ENCODE measurements at places on chromosomes 3 and 15. TPM values are rescaled to one million over a fixed set of nuclear protein-coding genes. Genes with fewer than 3 reads are reported as not detected.

DNA sequence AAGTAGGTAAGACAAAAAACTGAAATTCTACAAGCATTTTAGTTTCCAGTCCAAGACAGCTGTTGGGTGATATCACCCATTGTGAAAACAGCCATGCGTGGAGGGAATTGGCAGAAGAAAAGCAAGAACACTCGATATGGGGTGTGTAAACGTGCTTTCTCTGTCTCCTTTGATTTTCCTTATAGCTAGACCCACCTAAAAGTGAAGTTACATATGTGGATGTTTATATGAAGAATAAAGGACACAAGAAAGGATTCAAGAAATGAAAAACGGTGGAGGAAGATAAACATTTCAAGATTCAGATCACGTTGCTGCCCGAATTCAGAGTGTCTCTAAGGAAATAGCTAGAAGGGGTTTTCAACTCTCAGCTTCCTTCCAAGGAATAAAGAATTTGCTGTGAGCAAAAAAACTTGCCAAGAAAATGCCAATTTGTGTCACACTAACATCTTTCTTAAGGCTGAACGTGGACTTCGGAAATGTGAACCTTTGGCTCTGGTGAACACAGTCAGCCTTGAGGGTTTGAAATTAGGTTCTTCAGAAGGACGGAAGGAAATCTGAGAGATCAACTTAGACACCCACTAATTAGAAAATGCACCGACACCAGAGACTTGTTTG lies 269.0 kb upstream of the ADAMTS9 start:
- DNase-seq = no peak

- no peak for DNase-seq
Observed at GRCh38 chr3:153752405-153753027, 368.7 kb upstream of the ARHGEF26 start.

GRCh38 chr3:135851201-135852081 lies 114.1 kb upstream of the PPP2R3A start:
- peak; percentile 46 for DNase-seq

- DNase-seq = no peak
Observed at GRCh38 chr3:151219056-151219455, 16.0 kb upstream of the GPR171 start.

DNA sequence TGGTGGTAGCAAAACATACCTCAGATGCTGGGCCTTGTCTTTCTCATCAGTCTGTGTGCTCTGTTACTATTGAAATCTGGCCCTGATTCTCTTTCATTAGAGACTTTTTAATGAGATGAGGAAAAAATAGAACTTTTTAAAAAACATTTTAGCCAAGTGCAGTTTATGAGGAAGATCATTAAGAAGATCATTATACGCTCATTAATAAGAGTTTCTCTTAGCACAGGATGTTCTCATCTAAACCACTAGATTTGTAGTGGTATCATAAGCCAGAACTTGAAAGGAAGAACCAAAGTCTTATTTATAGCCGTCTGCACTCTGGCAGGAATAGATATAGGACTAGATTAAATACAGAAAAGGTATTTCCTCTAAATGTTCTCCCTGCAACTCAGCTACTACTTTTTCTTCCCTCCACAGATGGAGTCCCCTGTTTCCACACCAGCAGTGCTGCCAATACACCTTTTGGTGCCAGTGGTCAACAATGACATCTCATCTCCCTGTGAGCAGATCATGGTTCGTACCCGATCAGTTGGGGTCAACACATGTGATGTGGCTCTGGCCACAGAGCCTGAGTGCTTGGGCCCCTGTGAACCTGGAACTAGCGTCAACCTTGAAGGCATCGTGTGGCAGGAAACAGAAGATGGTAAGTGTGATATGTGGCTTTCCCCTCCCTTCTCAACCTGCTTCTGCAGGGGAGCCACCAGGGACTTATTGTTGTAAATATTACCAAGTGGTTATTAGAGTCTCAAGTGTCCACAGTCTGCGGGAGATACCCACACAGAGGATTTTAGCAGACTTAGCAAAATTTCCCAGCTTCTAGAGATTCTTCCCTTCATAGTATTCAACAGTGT lies 152.8 kb downstream of the RBPMS2 start:
- DNase-seq = no peak

- no peak for DNase-seq
Observed at GRCh38 chr3:28564211-28564610, 215.6 kb upstream of the AZI2 start.

DNA sequence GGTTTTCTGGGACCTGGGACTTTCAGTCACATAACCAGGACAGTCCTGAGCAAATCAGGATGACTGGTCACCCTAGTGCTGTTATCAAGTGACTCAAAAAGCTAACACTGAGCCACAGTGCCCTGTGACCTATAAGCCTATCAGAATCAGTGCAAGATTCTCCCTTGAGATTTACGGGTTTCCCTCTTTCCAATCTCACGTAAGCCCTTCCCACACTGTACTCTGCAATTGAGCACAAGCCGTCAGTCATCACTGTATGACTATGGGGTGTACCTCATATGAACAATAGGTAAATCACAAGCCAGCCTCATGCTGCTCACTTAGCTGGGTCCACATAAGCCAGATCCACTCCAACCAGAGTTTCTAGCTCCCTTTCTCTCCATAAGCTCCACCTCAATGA lies 21.0 kb upstream of the CLDN18 start:
- DNase-seq = no peak

GRCh38 chr3:50687127-50687751 lies 12.5 kb downstream of the DOCK3 start:
- DNase-seq = peak; percentile 51

DNA sequence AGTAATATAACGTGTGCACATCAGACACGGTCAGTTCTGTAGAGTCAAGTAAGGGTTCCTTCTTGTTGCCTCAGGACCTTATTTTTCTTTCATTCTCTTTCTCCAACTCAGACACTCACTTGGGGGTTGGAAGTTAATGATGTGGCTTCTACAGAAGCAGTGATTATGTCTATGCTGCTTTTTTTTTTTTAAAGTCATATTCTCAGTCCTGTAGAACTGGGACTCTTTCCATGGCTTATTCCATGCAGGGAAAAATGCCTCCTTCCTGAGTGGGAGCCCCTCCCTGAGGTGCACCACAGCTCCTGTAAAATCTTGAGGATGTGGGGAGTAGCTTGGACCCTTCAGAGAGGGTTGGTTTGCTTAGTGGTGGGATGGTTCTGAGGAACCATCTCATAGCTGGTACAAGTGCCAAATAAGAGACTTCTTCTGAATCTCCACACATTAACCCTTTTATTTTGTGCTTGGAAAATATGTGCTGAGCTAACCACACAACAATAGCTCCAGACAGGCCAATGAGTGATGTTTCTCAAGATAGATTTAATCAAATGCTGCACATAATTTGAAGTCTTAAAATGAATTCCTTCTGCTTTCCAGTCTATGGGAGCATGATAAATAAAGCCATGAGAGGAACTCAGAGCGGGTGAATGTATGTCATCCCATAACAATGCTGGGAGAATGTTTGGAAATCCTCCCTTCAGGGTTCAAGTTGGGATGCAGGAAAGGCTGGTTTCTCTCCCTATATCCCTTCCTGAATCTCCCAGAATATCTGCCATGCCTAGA lies 23.3 kb upstream of the FSTL1 start:
- DNase-seq = no peak

Gene SCAMP5
- 0.56 TPM for total RNA-seq

Gene EXD1
- not detected for total RNA-seq

Gene LTK
- 6.4 TPM for total RNA-seq

Gene SOX2
- not detected for total RNA-seq

Gene TUBGCP4
- 11.7 TPM for total RNA-seq

Measured in myocyte (in vitro differentiated cells).